Hepatic stellate cell (primary cell): ENCODE measurements at places on chromosomes 5 and 9.

DNA sequence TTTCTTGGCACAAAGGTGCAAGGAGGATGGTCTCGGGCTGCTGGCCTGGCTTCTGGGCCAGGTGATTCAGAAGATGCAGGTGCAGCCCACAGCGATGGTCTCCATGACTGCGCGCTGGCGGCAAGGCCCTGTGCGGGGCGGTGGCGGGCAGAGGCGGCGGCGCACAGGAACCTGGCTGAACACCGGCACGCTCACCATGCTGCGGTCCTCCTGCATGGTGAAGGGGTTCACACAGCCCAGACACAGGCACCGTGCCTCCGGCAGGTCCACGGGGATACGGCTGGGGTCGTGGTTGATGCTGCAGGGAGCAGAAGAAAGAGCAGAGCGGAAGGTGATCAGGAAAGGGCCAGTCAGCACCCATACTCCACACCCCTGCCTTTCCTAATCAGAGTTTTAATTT, 4.8 kb downstream of the IL17B start:
- no peak for DNase-seq

DNA sequence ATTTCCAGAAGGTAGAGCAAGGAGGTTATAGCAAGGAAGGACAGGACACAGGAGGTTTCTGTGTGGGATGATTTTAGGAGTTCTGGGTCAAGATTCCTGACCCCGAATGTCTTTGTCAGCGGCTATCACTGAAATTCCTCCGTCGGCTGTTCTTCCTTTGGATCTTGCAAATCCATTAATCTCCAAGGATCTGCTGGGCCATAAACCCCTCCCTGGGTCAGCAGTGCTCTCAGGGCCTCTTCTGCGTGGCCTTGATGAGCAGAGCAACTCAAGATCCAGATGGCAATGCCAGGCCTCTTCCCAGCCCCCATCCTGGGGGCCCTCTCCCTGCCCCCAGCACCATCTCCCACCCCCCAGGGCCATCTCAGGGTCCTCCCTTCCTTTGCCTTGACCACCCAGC, 16.3 kb upstream of the COL27A1 start:
- DNase-seq = no peak

DNA sequence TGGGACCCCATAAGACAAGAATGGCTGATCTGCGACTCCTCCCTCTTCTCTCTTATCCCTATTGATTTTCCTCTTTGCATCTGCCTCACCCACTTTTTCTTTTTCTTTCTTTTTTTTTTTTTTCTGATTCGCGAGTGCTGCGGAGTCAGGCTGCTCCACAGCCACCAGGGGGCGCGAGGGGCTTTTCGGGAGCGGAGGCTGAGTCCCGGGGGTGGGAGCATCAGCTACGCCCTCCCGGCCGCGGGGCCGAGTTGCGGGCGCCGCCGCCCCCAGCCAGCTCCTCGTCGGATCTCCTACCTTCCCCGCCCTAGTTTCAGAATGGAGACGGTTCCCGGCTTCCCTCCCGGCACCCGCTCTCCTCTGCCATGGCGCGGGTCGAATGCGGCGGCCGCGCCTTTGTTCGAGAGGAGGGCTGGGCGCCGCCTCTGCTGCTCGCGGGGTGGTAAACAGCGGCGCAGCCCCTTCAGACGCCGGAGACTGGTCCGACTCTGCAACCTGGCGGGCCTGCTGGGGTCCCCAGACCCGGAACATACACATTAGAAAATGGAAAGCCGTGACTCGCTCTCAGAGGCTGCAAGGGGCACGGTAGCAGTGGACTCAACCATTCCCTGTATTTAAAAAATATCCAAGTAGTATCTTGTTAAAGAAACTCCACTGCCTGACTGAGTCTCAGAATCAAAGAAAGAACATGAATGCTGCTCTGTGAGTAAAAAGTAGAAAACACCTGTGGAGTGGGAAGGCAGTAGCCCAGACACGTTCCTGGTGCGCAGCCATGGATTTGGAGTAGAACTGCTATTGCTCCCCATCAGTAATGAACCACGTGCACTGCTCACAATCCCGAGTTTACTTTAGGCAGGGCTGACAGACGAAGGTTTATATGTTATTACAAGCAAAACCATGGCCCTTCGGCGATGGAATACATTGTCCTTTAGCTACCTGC, 55.7 kb downstream of the DPYSL3 start:
- DNase-seq = peak; percentile 88

DNA sequence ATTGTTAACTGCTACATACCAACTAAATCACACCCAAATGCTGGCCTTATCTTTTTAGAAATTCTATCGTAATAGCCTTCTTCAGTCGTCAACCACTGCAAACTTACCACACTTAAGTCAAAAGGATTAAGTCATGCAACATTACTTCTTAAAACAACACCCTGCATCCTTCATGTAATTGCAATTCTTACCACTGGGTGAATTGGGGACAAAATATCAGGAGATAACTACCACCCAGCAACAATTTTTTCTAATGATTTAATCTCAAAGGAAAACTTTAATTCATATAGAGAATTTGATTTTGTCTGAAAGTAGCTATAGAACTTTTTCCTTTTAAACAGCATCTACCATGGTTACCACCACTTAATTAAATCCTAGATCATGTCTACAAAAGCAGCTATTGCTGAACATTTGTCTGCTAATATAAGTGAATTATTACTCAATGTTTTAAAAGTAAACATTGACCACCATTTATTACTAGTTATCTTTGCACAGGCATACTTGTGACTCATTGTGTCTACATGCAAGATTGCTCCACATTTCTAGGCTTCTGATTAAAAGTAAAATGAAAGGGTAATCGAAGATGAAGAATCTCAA, 10.5 kb downstream of the MLLT3 start:
- no peak for DNase-seq

GRCh38 chr9:89491694-89492093, 6.2 kb downstream of the SEMA4D start:
- no peak for DNase-seq

DNA sequence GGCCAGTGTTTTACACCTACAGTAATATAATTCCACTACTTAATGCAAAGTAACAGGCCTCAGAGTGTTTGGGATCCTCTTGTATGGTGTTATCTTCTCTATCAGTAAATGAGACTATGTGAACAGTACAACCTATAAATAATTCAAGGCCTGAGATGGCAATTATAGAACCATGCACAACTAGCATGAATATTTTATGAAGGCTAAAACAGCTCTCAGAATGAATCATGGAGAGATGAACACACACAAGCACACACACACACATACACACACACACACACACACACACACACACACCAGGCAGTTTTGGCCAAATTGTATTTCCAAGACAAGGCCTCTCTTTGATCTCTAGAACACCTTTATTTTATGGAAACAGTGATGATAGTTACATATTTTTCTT, 224.9 kb downstream of the EBF1 start:
- no peak for DNase-seq

GRCh38 chr9:102461156-102461819, 533.8 kb upstream of the CYLC2 start:
- no peak for DNase-seq

DNA sequence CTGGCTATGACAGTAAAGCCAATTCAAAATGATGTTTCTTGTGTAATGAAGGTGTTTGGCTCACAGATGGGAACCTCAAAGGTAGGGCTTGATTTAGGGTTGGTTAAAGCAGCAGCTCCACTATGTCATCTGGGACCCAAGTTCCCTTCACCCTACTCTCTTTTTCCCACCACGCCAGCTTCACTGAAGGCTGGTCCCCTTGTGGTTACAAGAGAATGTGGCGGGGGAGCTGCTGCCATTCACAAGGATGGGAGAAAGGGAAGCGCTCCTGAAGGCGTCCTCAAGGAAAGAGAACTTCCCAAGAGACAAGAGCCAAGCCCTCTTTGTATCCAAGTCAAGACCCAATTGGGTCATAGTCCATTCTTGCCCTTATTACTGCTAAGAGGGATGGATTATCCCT, 72.7 kb downstream of the NTRK2 start:
- no peak for DNase-seq
